ENCODE measurements at places on chromosomes 7 and 10.

DNA sequence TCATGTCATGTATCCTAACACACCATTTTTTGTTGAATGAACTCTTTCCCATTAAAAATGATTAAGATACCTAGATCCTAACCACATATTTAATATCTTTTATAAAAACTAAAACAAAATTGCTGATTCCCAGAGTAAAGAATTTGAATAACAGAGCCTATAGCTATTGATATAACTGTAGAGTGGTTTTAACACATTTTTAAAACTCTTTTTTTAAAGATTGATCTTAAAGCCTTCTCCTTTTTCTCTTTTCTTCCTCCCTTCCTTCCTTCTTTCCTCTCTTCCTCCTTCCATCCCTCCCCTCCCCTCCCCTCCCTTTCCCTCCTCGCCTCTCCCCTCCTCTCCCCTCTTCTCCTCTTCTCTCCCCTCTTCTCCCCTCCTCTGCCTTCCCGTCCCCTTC, 605.4 kb upstream of the FZD8 start:
- no peak for DNase-seq

DNA sequence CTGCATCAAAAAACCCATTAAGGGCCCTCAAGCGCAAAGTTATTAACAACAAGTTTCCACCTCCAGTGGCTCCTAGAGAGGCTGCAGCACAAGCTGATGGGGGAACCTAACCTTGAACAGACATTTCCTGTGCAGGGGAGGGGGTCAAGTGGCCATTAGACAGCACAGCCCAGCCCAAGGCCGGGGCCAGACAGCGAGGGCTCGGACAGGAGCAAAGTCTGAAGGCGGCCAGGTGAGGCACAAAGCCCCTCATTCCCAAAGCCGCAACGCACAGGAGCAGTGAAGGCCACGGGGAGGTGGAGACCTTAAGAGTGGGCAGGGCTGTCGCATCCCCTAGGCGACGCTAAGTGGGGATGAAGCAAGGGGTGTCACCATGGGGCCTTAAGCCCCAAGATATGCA, 73.2 kb upstream of the ZNF746 start:
- DNase-seq, result no peak

GRCh38 chr10:92690211-92690914, 608 bp downstream of the HHEX start:
- no peak for DNase-seq

DNA sequence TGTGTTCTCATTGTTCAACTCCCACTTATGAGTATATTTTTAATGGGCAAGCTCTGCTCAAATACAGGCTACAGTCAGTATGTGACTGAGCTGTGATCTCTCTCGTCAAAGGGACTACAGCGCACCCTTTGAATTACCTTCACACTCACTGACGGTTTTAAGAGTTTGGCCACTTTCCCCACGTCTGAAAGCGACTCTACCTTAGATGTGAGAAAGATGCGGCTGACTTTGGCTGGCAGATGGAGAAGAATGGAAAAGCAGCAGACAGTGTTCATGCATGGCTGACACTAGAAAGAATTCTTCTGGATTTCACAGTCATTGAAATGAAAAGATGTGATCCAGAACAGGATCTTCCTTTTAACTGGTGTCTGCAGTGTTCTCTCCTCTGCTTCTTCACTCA, 2.0 kb upstream of the ATRNL1 start:
- no peak for DNase-seq

DNA sequence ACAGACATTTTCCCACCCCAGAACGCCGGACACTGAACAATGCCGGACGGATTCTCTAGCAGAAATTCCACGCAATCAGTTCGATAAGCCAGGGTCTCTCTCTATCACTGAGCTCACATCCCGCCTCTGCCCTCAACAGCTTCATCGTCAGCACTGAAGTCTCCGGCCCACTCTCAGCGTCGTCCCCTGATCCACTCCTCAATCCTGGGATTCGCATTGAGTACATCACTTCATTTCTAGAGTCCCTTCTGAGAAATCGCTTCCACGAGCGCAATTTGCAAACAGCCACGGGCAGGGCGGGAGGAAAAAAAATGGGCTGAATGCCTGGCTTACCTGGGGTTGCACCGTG, 365 bp downstream of the YME1L1 start:
- DNase-seq, result no peak

DNA sequence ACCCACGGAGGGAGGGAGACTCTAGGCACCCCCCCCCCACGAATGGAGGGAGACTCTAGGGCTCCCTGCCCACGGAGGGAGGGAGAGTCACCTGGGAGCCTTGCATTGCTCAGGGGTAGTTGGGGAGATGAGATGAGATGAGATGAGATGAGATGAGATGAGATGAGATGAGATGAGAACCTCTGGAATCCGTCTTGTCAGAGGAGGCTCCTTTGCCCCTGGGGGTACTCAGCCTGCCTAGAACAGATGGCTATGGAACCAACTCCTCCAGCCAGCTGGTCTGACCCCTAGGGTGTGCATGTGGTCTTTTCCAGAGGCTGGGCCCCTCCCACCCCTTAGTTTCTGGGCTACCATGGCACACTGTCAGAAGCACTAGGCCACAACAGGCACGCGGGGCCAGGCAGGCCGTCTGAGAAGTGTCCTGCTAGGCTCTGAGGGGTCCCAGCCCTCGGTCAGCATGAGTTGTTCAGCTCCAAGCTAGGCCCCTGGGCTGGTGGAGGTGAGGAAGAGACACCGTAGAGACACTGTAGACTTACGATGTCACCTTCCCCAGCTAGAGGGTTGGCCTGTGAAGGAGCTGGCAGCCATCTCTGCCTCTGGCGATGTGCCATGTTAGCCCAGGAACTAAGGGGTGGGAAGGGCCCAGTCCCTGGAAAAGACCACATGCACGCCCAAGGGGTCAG, 8.8 kb downstream of the TSPAN15 start:
- DNase-seq, result no peak

- DNase-seq, result no peak
Observed at GRCh38 chr7:137146012-137146455, 197.5 kb downstream of the PTN start.

- no peak for DNase-seq
Observed at GRCh38 chr7:155358066-155358947, 60.6 kb downstream of the INSIG1 start.
